Activated naive CD4-positive, alpha-beta T cell treated with anti-CD3 and anti-CD28 coated beads for 36 hours (primary cell): ENCODE measurements at places on chromosomes 1 and 21. TPM values are rescaled to one million over a fixed set of nuclear protein-coding genes. Genes with fewer than 3 reads are reported as not detected.

The AADACL4 gene
- not detected for total RNA-seq

The NMNAT2 gene
- total RNA-seq: not detected

The NFIA gene
- 0.98 TPM for total RNA-seq

The AXDND1 gene
- total RNA-seq: 0.67 TPM

The HSF2BP gene
- 2.1 TPM for total RNA-seq

The OPTC gene
- total RNA-seq: not detected

The SLFNL1 gene
- total RNA-seq: 0.10 TPM

- DNase-seq: no peak
These were observed 31.0 kb downstream of the TGFBR3 start for GRCh38 chr1:91854852-91855534.

- no peak for DNase-seq
These were observed 39.9 kb downstream of the ODF2L start for GRCh38 chr1:86356247-86356646.

DNA sequence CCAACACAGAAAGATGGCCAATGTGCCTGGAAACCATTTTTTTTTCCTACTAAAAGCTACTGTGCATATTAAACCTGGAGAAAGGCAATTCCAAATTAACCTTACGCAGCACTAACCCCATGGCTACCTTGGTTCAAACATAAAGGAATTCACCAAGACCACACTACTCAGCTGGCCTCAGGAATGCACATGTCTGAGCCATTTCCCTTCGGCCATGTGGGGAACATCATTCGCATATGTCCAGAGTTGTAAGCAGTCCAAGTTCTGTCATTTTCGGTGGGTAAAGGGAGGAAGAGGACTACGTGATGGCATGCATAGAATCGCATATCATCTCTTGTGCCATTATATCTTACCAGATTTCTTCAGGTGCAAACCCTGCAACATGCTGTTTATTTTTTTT, 175.4 kb downstream of the NTMT2 start:
- DNase-seq: no peak

GRCh38 chr1:27455139-27455811, 34.7 kb downstream of the WASF2 start:
- peak; percentile 45 for DNase-seq

DNA sequence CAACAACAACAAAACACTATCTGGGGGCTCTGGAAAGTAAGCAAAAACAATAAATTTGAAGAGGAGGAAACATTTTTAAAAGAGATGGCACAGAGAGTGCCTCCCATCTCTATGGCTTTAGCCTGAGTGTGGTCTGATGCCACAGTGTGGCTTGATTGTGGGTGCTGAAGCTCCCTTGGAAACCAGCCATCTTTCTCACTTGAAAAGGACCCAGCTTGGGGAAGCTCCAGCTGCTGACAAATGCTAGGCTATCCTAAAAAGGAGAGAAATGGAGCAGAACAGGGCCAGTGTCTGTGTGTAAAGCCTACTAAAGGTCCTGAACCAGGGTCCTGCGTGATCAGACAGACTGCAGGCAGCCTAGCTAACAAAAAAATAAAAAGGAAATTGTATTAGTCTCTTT, 642.0 kb upstream of the PTBP2 start:
- DNase-seq: no peak

- DNase-seq: no peak
These were observed 28.1 kb downstream of the SFPQ start for GRCh38 chr1:35164893-35165292.

GRCh38 chr1:153805042-153805745, 30.0 kb downstream of the SLC27A3 start:
- peak; percentile 88 for DNase-seq

- DNase-seq: no peak
These were observed 480.0 kb upstream of the USP24 start for GRCh38 chr1:55695151-55695550.

- no peak for DNase-seq
These were observed 41.0 kb downstream of the NRIP1 start for GRCh38 chr21:15023776-15024175.

DNA sequence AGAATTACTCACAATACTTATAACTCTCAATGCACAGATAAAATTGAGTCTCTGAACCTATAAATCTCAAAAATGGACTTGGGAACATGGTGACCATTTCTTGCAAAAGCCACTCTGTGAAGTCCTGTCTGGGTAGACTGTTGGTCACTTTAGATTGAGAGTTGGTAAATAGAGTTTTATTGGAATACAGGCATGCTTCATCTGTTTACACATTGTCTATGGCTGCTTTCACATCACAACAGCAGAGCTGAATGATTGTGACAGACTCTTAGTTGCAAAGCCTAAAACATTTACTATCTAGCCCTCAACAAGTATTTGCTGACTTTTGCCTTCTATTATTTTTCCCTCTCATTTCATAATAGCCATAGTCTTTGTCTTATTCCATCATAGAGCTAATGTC, 24.1 kb upstream of the ASPM start:
- no peak for DNase-seq

DNA sequence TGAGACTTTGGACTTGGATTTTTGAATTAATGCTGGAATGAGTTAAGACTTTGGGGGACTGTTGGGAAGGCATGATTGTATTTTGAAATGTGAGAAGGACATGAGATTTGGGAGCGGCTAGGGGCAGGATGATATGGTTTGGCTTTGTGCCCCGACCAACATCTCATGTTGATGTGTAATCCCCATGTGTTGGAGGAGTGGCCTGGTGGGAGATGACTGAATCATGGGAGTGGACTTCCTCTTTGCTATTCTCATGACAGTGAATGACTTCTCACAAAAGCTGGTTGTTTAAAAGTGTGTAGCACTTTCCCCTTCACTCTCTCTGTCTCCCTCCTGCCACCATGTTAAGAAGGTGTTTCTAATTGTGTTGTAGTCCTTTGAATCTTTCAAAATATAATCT, 9.3 kb upstream of the PHGDH start:
- no peak for DNase-seq

GRCh38 chr21:36330904-36331303, 10.9 kb downstream of the MORC3 start:
- peak; percentile 71 for DNase-seq

DNA sequence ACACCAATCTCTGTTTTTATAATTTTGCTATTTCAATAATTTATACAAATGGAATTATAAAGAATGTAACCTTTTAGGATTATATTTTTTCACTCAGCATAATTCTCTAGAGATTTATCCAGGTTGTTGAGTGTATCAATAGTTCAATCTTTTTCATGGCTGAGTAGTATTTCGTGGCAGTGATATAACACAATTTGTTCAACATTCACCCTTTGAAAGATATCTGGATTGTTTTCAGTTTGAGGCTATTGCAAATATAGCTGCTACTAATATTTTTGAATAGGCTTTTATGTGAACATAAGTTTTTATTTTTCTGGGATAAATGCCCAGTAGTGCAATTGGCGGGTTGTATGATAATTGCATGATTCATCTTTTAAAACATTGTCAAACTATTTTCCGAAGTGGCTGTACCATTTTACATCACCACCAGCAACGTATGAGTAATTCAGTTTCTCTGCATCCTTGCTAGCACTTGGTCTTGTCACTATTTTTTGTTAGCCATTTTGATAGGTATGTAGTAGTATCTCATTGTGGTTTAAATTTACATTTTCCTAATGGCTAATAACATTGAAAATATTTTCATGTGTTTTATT, 55.6 kb upstream of the ABCD3 start:
- DNase-seq: no peak

DNA sequence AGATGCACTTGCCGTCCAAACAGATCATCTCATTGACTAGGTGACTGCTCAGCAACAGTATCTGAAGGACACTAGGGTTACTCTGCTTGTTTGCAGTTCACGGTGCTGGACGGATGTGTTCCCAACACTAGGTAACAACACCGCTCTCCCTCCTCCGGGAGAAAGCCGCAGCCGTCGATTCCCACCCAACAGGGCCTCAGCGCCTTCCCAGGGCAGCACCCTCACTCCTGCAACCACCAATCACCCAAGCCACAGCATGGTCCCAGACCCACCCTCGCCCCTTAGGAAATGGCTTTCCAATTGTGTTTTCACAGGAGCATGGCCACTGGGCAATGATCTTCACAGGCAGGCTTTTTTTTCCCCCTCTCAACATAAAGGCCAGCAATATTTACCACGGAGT, 779 bp downstream of the TLR5 start:
- no peak for DNase-seq

DNA sequence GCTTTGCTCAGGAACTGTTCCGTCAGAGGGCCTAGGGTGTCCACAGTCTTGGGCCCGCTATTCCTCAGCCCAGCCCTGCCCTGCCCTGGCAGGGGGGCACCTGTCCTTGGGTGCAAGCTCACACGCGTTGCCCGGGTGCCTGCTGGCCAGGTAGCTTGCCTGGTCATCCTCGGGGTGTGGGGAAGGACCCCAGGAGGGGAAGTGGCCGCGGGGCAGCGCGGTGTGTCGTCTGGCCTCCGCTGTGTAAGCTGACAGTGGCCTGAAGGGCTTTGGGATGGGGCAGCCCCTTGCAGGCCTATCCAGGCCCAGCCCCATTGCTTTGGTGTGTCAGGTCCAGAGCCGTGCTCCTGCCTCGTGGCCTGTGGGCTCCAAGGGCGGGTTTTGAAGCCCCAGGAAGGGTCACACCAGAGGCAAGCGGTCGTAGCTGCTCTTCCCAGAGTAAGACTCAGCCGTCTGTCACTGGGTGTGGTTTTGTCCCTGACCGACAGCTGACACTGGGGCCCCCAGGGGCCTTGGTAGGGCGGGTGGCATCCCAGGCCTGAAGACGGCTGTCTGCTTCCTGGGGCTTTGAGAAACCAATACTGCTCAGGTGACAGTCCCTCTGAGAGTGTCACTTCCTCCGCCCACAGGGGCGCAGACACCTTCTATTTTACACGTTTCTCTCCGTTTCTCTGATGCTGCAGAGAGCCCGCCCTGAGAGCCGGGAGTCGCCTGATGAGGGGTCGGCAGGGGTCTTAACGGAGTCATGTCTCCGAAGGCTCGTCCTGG, 72.1 kb downstream of the SKI start:
- DNase-seq: peak; percentile 94

DNA sequence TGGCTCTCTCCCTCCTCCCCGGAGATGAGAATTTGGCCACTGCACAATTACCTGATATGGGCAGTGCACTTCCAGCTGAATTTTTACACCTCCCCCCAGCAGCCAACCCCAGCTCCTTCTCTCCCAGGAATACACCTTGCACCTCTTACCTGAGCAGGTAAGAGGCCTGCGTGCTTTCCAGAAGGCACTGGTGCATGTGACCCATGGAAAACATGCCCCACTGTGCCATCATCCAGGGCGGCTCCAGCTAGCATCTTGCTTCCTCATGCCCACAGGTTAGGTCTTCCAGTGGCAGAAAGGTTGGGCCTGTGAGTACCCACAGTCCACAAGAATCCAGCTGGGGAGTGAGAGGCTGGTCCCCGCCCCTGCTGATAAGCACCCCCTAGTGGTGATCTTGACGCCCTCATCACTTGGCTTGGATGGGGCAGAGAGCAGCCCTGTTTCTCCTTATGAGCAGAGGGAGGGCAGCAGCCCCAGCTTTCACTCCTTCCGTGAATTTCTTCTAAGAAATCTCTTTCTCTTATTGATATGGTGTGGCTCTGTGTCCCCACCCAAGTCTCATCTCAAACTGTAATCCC, 57.8 kb downstream of the EDARADD start:
- DNase-seq: peak; percentile 57

DNA sequence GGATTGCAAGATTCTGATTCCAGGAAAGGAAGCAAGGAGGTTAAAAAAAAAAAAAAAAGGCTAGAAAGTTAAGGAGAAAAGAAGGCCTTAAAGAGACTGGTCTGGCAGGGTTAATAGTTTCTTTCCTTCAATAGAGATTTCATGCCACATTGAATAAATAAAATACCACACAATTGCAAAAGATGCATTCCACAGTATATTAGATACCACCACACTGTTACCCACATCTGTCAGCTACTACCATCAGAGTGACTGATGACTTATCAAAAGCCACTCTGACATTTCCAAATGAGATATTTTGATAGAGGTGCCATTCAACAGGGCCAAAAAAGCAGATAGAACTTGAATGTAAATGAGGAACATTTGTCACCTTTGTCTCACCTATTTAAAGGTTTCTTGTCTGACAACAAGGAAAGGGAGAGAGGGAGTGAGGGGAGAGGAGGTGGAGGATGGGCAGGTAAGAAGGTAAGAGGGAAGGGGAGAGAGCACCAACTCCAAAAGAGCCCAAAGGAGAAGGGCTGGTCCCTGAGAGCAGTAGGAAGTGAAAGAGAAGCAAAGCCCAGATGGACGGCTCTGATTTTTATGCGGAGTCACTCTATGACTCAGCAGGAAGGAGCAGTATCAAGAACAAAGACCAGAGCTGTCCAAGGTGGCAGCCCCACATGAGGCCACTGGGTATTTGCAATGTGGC, 38.3 kb downstream of the LRRN2 start:
- peak; percentile 57 for DNase-seq
